ENCODE measurements at places on chromosomes 7 and 10.

DNA sequence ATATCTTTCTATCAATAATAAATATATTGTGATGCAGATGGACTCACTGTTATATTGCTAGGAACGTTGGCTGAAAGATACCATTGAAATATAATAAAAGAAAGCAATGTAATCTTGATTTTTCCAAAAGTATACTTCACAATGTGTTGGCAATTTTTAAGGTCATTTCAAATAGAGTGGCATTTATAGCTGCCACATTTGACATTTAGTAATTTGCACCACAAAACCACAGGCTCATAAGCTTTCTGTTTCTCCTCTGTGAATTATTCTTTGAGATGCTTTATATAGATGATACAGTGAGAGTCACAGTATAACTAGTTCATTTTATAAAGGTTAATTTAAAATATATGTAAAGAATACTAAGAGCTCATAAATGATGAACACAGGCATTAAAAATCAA lies 44.6 kb downstream of the TMEM168 start:
- no peak for DNase-seq

DNA sequence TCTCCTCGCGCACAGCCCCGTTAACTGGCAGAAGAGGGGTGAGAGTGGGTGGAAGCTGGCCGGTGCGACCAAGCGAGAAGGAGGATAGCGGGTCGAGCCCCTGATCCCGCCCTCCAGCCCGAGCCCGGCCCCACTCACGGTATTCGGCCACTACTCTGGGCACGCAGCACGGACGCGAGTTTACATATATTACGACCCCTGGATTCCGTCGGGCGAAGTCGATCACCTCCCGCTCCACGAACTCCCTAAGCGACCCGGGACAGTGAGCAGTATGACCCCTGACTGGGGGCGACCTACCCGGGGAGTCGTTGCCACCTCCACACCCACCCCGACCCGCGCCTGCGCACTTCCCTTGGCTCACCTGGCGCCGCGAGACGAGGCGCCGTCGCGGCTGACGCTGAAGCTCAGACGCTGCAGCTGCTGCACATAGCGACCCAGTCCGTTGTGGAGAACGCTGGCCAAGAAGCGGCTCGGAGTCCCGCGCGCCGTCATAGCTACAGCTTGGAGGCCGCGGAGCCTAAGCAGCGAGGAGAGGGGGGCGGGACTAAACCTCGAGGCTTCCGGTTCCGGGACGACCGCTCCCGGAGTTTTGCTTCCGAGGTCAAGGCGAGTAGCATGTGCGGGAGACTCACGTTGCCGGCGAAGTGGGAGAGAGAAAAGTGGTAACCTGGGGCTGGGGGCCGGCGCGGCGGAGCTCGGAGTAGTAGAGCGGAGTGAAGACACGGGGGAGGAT lies at the start of the genes MRPL43 and TWNK:
Gene MRPL43 (minus strand): TSS at position 546 of the 733 bp plus-strand sequence. CDS start 54 bp downstream, at position 492.
Gene TWNK (plus strand): TSS at position 592 of the 733 bp plus-strand sequence. CDS start 668 bp downstream, outside the sequence.
- peak; percentile 70 for DNase-seq

- DNase-seq = no peak
Observed at GRCh38 chr10:71357792-71358265, 38.8 kb downstream of the SLC29A3 start.

GRCh38 chr7:98105942-98106544 lies 619 bp upstream of the LMTK2 start:
- no peak for DNase-seq

GRCh38 chr7:156058248-156058647 lies 246.0 kb upstream of the SHH start:
- no peak for DNase-seq

DNA sequence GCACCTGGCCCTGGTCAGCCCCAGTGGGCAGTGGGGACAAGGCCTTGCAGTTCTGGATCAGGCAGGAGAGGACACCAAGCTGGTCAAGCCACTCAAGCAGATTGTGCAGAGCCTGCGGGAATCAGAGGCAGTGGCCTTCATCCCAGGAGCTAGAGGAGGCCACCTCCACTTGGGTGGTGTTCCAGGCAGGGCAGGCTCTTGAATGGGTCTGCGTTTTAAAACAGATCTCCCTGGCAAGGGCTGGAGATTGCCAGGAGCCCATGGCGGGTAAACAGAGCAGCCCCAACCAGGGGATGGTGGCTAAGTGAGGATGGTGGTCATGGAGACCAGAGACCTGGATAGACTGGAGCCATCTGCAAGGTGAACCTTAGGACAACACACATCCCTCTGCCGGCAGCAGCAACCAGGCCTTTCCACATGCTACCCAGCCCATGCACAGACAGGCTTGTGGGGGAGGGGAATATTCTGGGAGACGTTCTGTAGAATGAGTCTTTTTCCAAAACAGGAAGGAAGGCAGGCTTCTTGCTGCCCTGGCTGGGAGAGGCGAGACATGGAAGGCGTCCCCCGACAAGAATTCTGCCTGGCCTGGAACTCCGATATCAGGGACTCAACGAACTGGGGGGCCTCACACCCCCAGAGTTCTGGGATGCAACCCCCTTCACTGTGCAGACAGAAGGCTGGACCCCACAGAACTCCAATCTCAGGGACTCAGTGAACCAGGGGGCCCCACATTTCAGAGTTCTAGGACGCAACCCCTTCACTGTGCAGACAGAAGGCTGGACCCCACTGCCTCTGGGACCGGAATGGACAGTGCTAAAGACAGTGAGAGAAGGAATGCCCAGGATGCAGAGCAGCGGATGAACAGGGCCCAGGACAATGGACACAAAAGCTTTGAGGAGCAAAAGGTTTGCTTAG lies 264.8 kb downstream of the PTPRN2 start:
- no peak for DNase-seq

DNA sequence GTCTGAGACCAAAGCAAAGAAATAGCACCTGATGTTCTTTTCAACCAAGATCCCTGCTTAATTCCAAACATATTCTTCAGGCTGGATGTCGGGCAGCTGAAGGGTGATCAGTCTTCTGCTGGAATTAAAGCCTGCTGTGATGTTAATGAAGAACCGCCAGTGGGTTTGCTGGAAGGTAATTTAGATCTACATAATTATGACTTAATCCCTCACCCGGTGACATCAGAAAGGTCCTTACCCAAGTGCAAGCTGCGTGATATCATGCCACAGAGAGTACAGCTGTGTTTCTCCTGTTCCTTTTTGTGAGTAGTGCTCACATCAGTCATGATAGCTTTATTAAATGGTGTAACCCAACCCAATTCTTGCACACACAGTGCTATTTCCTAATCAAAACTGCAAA lies 29.1 kb upstream of the LRGUK start:
- no peak for DNase-seq

- DNase-seq = no peak
Observed at GRCh38 chr10:79336739-79337138, 10.5 kb upstream of the PPIF start.

DNA sequence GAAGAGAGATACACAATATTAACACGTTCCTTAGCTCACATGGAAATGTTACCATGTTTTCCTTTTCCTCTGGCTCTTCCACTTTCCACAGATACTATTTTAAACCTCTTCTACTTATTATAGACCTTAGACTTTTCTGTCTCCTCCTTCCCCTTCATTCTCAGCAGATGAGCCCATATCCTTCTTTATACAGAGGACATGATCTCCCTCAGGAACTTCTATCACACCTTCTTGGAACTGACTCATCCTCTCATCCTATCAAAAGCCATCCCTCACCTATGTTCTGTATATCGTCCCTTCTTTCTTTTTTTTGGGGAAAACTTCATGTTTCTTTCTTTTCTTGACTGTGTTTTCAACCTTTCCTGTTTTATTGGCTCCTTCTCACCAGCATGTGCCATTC lies 20.8 kb downstream of the MTPN start:
- DNase-seq = no peak

GRCh38 chr10:128158021-128158795 lies 32.0 kb upstream of the MKI67 start:
- no peak for DNase-seq

GRCh38 chr7:29511851-29512250 lies 51.8 kb upstream of the PRR15 start:
- no peak for DNase-seq

GRCh38 chr7:101693498-101694091 lies 64.5 kb upstream of the MYL10 start:
- DNase-seq = no peak

GRCh38 chr7:76069238-76069638 lies 21.3 kb downstream of the MDH2 start:
- no peak for DNase-seq

DNA sequence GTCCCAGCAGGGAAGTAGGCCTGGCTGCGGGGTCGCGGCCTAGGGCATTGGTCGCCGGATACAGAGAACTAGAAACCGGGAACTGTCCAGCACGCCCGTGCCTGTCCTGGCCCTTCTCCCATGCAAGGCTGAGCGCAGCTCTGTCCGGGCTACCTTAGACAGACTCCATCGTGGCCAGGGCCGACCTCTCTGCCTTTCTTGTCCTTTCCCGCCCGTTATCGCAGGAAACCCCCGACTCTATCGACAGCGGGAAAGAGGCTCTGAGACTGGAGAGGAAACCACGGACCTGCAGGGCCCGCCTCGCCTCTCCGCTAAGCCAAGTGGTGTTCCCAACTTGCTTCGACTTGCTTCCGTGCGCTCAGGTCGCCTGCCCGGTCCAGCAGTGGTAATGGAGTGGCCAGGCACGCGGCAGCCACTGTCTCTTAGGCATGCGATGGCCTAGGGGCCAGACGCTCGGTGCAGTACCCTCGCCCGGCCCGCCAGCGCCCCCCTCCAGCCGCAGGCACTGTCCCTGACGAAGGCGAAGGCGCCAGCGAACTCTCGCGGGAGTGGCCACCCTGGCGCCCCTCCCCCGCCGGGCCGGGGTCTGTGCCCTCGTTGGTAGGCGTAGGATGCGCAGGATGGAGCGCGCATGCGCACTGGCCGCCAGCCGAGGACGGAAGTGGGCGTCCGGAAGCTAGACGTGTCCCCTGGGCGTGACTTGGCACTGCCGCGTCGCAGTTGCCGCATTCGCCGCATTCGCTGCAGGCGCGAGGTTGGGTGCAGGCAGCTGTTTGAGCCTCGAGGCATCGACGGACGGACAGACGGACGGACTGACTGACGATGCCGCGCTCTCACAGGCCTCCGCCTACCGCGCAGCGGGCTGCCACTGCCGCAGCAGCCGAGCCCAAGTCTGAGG lies 54.4 kb downstream of the MCMBP start:
- no peak for DNase-seq

- no peak for DNase-seq
Observed at GRCh38 chr7:51261950-51262795, 54.4 kb downstream of the COBL start.

- DNase-seq = no peak
Observed at GRCh38 chr7:85041605-85042216, 145.1 kb downstream of the SEMA3D start.

DNA sequence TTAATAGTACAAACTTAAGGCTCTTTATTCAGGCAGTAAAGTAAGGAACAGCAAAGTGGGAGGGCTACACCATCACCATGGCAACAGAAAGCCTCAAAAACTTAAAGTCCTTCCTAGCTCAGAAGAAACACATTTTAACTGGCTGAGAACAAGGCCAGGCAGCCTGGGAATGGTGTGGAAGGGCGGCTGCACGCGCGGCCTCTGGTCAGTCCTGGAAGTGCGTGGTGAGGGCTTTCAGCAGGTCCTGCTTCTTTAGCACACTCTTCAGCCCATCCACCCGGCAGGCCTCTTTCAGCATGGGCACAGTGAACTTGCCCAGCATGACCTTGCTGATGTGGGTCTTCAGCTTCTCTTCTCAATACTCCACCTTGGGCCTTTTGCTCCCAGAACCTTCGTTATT lies 133.0 kb downstream of the CYP26A1 start:
- DNase-seq = no peak

DNA sequence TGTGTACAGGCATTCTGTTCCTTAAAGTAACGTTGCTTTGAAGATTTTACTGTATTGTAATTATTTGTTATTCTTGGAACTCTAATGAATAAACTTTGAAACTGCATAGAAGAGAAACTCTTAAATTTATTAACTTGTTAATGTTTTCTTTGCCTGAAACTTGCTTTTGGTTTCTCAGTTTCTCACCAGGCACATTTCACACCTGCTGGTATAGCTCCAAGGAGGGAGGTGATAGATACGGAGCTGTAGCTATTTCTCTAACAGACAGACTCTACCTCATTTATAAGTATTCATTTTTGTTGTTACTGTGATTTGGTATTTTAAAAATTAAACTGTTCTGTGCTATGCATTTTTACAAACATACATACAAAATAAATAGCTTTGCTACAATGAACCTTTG lies 32.7 kb downstream of the R3HCC1L start:
- DNase-seq = no peak

- no peak for DNase-seq
Observed at GRCh38 chr10:46227936-46228562, 58.7 kb upstream of the ANTXRL start.

DNA sequence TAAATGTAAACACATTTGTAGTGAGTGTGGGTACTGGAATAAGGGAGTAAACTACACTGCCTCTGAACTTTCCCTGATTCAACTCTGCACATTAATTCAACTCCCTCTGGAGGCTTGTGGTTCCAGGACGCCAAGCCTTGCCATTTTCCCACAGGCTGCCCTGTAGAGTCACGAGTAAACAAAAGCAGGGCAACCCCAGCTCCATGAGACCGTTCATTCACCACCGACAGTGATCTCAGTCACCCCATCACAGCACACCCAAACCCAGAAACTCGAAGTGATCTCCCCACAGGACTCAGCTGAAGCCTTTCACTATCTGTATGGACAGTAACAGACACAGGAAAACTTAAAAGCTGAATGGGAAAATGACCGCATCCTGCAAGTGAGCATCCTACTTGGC lies 218.8 kb upstream of the FRMD4A start:
- no peak for DNase-seq

- DNase-seq = no peak
Observed at GRCh38 chr10:131141645-131142516, 169.6 kb downstream of the TCERG1L start.

DNA sequence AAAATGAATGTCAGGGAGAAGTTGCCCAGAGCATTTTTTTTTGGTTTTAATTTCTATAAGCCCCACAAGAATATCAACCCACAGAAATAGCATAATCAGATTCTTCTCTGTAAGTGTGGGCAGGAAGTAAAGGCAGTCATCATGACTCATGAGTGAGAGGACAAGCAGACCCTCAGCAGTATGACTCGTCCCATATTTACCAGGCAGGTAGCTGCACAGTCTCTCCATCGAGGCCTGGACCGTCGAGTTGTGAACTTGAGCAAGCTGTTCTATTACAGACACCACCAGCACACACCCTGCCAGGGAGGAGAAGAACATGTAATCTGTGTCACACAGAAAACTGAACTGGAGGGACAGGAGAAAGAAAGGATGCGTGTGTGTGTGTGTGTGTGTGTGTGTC lies 37.8 kb downstream of the AOAH start:
- peak; percentile 33 for DNase-seq

GRCh38 chr7:68524126-68524525 lies 1074.1 kb upstream of the AUTS2 start:
- no peak for DNase-seq

- DNase-seq = no peak
Observed at GRCh38 chr7:143385891-143386781, 5.0 kb downstream of the ZYX start.

- DNase-seq = no peak
Observed at GRCh38 chr7:30143748-30144251, 9.0 kb downstream of the MTURN start.
